CD4-positive, alpha-beta T cell treated with Interleukin-15 for 4 hours (primary cell): ENCODE measurements at places on chromosomes 1 and 21.

GRCh38 chr1:63861052-63861691 is 87.4 kb downstream of the ROR1 start:
- no peak for DNase-seq

GRCh38 chr1:28229996-28230395 is 2.8 kb downstream of the DNAJC8 start:
- no peak for DNase-seq

- no peak for DNase-seq
Measured at GRCh38 chr1:34824817-34825454, 32.1 kb downstream of the GJA4 start.

DNA sequence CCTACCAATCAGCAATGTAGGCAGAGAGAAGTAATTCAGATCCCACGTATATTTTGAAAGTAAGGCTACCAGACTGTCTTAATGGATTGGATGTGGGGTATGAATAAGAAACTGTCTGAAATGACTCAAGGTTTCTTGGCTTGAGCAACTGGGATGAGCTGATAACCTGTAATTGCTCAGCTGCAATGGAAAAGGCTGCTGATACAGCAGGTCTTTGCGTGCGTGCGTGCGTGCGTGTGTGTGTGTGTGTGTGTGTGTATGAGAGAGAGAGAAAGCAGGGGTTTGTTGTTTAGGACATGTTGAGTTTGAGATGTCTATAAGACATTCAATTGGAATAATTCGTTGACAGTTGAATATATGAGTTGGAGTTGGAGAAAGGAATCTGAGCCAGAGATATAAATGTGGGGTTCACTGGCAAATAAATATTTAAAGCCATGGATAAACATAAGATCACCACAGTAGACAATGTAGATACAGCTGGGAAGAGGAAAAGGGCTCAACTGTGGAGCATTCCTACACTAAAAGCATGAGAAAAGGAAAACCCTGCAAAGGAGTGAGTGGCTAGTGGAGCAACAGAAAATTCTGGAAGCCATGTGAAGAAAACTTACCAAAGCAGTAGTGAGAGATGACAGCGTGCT is 72.9 kb downstream of the UCHL5 start:
- no peak for DNase-seq

DNA sequence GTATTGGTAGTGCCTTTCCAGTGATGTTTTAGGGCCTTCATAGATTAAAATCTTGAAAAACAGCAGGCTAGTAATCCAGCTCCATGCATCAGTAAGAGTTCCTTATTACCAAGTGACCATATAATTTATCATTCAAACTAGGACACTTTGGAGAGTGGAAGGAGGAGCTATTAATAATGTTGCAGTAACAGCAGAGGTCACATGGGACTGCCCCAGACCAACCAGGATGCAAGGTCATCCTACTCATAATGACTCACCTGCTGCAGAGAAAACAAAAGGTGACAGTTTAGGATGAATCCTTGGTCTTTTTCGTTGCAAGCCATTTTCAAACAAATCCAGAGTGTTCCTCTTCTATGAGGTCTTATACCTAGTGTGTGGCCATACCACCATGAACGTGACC is 187.4 kb downstream of the NUF2 start:
- DNase-seq, result no peak

DNA sequence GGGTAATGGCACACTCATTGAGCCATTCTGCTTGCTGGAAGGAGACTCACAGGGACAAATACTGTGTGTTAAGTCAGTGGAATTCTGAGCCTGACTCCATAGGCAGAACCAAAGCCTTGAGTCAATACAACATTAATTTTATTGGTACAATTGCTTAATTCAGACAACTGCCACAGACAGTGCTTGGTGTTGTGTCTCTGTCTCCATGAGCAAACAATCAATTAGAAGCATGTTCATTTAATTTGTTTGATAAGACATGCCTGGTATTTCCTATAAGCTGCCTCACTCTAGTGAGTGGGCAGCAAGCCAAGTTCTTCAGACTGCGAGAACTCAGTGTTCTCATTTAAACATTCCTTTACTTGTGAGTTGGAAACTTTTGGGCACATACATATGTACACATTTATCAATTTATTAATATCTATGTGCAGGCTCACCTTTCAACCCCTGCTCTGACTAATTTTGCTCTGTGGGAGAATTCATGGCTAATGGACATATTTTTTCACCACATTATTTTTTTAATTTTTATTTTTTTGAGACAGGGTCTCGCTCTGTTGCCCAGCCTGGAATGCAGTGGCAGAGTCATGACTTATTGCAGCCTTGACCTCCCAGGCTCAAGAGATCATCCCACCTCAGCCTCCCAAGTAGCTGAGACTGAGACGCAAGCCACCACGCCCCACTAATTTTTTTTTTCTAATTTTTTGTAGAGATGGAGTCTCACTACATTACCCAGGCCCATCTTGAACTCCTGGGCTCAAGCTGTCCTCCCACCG is 4.5 kb upstream of the SRSF10 start:
- no peak for DNase-seq

- no peak for DNase-seq
Measured at GRCh38 chr1:73463873-73464272, 734.1 kb downstream of the LRRIQ3 start.

DNA sequence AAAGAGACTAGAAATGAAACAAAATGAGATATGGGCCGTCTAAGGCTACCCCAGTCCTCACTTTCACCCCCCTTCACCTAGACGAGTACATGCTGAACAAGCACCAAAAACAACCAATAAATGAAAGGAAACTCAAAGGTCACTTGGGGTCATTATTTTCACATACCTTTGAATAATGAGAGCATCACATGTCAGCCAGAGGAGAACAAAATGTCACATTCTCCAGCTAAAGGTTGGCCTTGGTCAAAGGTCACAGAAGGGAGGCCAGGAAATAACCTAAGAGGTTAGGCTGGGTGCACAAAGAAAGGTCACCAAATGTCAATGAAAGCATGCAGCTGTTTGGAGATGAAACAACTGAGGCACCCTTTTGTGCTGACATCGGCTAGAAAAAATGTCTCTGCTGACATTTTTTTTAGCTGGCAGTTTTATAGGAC is 288.7 kb upstream of the USP25 start:
- no peak for DNase-seq
